ENCODE measurements at places on chromosomes 2 and 18.

- DNase-seq = no peak
Observed at GRCh38 chr2:28619213-28620196, 123.6 kb downstream of the PLB1 start.

- no peak for DNase-seq
Observed at GRCh38 chr2:127558911-127559310, 23.4 kb downstream of the MYO7B start.

- no peak for DNase-seq
Observed at GRCh38 chr2:62775367-62775668, 69.8 kb downstream of the EHBP1 start.

DNA sequence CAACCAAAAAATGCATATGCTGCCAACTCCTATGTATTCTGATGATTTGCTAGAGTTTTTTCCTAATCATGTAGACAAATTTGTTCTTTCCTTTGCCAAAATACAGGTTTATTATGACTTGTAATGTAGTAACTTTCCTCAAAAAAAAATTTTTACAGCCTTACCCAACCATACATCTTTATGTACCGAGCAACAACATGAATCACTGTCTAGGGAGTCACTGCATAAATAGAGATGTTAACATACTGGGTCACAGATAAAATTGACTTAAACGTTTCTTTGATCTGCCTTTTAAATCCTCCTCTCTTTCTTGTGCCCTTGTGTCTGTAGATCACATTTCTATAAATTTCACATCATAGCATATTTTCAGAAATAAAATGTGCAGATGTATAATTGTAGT, 143.6 kb downstream of the MBD2 start:
- DNase-seq = no peak

DNA sequence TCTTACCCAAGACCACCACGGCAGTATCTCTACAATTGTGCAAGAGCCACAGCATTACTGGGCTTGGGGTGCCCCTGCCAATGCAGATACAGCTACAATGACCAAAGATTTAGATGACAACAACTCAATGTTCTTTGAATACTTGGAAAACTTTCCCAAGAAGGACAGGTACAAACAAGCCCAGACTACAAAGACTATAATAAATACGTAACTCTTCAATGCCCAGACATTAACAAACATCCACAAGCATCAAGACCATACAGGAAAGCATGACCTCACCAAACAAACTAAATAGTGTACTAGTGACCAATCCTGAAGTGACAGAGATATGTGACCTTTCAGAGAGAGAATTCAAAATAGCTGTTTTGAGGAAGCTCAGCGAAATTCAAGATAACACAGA, 62.8 kb downstream of the ICA1L start:
- no peak for DNase-seq

DNA sequence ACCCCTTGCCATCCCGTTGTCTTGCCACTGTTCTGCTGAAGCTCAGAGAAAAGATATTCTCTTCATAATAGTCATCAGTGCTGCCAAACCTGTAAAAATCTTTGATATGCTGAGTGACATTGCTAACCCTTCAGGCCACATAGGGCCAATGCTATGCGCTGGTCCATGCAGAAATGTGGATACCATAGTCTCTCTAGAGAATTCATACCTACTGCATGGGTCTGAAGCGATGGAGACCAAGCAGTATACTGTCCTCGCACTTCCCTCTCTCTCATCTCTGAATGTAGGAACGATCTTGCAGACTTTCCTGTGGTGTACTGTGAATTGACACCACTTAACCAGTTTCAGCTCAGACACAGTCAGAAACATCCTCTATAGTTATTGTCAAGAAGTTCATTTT, 17.9 kb upstream of the ANKRD44 start:
- no peak for DNase-seq

DNA sequence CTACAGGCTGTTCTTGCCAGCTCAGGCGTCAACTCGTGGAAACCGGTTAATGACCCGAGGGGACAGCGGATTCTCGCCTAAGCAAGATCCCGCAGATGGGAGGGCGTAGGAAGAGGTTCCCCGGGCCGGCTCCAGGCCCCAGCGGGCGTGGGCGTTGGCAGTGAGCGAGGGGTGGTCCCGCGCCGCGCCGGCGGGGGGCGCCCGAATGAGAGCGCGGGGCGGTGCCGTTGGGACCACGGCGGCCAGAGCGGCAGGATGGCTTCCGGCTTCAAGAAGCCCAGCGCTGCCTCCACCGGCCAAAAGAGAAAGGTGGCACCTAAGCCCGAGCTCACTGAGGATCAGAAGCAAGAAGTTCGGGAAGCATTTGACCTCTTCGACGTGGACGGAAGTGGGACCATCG, at the start of gene CETN1:
CETN1 (plus strand) TSS at position 227 of the 400 bp plus-strand sequence; CDS start at position 256, 29 bp downstream.
- DNase-seq = no peak

DNA sequence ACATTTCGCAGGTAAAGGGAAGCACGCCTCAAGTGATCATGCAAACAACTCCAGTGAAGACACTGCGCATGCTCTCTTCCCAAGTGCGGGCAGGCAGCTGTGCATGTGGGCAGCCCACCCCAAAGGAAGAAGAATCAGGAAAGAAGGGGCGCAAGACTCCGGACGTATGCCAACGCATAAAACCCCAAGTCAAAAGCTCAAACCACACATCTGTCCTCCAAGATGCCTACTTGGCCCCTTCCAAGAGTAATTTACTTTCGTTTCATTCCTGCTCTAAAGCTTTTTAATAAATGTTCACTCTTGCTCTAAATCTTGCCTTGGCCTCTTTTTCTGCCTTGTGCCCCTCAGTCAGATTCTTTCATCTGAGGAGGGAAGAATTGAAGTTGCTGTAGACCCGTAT, 254.9 kb downstream of the PIEZO2 start:
- no peak for DNase-seq

- no peak for DNase-seq
Observed at GRCh38 chr2:240663546-240664190, 19.0 kb downstream of the AQP12B start.

DNA sequence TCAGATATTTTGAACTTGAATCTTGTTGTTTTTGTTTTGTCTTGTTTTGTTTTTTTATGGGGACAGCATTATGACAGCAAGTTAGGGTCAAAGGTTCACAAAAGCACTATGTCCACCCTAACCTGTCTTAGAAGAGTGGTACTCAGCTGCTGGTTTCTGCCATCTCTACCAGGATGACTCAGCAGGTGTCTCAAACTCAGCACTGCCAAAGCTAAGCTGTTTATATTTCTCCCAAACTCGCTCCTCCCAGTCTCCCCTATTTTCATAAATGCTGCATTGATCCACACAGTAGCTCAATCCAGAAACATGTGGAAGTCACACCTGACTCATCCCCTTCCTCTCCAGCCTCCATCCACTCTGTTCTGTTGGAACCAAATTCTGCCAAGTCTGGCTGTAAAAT, 134.9 kb downstream of the ZBTB7C start:
- DNase-seq = no peak

DNA sequence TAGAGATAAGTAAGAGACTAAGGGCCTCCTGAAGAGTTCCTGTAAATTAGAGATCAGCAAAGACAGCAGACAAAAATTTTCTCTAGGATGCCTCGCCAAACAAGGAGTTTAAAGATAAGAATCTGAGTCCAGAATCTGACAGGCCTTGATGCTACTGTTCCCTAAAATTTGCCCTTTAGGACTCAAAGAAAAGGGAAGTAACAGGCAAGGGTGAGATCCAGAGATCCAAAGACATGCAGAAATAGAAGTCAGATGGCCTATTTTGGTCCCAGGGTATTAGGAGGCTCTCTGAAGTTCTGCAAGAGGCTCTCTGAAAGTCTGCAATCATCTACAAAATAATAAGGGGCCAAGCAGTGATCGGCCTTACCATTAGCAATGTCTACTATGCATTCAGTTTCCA, 33.0 kb downstream of the GALNT5 start:
- DNase-seq = no peak

- DNase-seq = no peak
Observed at GRCh38 chr18:70463085-70463484, 174.2 kb downstream of the SOCS6 start.

GRCh38 chr2:8133363-8133762, 548.5 kb upstream of the ID2 start:
- DNase-seq = no peak

GRCh38 chr2:239259173-239259572, 141.6 kb downstream of the HDAC4 start:
- DNase-seq = no peak

DNA sequence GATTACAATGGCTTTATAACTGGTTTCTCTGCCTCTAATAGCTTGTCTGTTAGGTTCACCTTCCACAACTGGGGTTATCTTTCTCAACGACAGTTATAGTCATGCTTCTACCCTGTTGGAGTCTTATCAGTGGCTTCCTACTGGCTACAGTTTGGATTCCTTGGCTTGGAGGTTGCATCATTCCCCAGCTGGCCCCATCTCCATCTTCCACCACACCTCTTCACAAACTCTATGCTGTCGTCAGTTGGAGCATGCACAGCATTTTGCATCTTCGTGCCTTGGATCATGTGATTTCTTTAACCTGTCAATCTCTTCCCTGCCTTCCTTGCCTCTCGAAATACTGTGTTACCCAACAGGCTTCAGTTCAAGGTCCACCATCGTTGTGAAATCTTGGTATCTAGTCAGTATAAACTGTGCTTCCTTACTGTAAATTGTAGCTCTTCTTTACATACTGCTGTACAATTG, 316.3 kb upstream of the CXCR4 start:
- no peak for DNase-seq

- DNase-seq = no peak
Observed at GRCh38 chr2:120660771-120661459, 74.8 kb upstream of the GLI2 start.

DNA sequence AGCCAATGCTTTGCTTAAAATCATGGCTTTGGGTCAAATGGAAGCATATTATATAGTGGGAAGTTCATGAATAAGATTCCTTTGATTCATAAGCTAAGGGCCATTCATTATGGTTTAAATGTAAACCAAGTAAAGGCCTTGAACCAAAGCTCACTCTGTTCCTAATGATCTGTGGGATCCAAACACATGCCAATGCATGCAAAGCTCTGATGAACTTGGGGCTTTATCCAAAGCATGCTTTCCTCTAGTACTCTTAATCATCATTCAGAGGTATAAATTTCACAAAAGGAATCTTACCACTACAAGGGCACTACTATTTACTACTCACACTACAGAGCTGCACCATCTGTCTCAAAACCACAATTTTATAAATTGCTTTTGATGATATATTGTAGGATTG, 102.8 kb upstream of the RBMS1 start:
- no peak for DNase-seq

DNA sequence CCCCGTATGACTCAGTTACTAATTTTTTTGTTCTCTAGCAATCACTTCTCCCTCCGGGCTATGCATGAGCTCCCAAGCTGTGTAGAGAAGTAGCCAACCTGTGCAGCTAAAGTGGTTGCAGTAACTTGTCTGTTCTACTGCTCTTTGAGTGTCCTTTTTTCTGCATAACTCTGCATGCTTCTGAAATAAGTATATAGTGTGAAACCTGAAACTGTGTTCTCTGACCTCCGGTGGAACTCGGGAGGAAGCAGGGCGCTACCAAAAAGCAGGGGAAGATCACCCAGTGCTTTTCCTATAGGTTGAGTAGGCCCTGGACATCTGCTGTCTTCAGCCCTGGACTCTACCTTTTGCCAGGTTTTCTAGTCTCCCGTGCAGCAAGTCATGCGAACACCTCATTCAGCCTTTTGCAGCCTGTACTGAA, 47.8 kb downstream of the PHLPP1 start:
- no peak for DNase-seq

GRCh38 chr2:160493227-160494028, at the start of gene RBMS1:
Gene RBMS1 (minus strand): TSS chr2:160493807. CDS start chr2:160493363, 444 bp downstream.
- DNase-seq = no peak

DNA sequence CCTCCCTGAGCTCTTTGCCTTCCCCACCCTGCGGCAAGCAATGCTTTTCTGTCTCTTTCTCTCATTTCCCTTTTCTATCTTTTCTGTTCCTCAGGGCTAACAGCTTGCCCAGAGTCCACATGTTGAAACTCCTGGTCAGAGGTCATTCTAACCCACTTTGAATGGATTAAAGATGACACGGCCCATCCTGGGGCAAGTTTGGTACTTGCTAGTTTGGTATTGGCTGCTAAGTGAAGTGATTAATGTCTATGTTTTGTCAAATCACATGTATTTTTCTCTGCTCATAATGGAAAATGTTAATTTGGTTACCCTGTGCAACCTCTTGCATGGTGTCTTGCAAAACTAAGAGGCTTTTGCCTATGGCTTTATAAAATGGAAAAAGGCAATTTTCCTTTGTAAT, 960.2 kb downstream of the CNTNAP5 start:
- DNase-seq = no peak

DNA sequence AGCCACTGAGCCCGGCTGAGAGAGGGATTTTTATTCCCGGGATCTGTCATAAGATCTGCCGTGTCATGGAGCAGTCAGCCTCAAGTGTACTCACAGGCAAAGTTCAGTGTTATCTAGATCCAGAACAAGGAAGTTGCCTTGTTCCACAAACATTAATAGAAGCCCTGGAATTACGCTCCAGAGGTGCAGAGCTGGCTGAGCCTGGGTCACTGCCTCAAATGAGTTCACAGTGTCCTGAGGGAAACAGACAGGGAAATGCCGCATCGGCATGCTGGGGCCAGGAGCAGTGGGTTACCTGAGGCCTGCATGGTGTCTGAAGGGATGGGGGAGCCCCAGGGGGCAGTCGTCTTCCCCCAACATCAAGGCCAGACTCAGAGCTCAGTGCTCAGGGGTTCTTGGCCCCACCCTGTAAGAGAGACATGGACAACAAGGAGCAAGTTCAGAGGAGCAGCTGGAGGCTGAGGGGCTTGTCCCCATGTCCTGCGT, 42.7 kb upstream of the ODC1 start:
- no peak for DNase-seq

GRCh38 chr2:30149976-30150375, 3.2 kb downstream of the YPEL5 start:
- no peak for DNase-seq

DNA sequence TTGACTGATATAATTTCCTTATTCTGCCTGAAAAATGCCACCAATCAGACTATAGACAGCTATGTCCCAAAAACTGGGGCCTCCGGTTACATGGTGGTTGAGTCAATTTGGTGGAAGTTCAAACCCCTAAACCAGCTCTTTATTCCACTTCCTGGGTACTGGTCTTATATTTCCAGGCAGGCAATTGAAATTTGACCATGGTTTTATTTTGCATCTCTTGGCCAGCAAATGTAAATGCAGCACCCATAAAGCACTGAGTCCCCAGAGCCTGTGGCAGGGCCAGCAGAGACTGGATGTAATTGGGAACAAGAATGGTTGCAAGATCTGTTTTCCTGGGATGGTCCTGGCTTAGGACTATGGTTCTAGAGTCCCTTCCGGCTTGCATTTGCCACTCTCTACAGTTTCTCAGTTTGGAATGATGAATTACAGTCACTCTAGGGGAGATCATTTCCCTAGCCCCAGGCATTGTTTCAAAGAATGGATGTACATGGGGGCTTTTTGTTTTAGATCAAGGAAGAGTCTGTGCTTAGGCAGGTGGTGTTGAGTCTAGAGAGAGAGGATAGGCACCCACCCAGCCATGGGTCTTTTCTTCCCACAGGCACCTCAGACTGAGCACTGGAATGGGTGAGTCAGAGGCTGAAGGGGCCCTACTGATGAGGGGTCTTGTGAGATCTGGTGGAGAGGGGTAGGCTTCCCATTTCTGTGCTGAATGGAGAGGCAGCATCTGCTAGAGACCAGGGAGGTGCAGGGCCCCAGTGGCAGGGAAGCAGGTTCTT, 108.4 kb upstream of the CDC42EP3 start:
- no peak for DNase-seq

Measured in stimulated activated CD4-positive, alpha-beta T cell treated with anti-CD3 and anti-CD28 coated beads, TNF-alpha, amount 100 ng/mL, for 1 hour (primary cell).